Nephron progenitor cell (in vitro differentiated cells): ENCODE measurements at places on chromosomes 3 and 15.

GRCh38 chr3:157319672-157320071 is 117.0 kb upstream of the PTX3 start:
- DNase-seq: no peak

- DNase-seq: no peak
Measured at GRCh38 chr15:79083154-79083553, 7.4 kb downstream of the RASGRF1 start.

- no peak for DNase-seq
Measured at GRCh38 chr3:94167796-94168195, 104.9 kb downstream of the NSUN3 start.

DNA sequence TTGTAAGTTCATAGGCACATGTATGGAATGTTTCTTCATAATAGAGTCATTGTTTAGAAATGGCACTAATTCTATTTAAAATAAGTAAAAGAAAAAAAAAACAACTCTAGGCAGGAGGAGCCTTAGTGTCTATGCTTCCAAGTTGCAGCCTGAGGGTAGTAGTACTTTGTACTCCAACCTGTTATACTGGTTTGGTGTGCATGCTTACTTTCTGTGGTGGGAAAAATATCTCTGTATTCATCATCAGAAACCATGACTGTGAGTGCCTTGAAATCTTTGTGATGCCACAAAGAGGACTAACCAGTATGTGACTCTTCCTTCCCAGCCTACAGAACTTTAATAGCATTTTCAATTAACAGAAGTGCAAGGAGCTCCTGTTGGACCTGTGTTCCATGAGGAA is 4.4 kb downstream of the NAALADL2 start:
- no peak for DNase-seq

DNA sequence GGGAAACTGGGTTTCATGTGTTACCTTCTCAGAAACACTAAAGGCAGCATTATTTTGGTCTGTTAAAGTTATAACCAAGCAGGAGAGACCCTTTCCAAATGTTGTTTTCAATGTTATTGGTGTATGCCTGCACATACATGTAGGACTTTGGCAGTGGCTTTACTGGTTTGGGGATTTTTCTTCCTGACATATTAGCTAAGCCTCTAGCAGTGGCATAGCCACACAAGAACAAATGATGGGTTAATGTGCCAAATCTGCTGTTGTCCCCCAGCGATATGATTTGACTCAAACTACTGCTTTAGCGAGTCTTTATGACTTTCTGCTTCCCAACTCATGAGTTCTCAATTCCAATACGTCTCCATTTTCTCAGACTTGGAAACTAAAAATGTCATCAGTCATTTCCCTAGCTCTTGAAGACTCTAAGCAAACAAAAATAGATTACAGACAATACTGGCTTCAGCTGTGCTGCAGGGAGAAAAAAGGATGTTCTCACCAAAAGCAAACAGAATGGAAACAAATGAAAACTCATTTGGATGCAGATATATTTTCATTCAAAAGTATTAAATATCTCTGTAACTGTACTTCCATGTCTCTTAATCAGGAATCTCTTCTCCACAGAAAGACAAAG is 29.6 kb downstream of the TPM1 start:
- no peak for DNase-seq
